ENCODE measurements at places on chromosomes 5 and 9.

GRCh38 chr9:134187891-134188385 lies 23.6 kb upstream of the RNU6ATAC start:
- no peak for DNase-seq

DNA sequence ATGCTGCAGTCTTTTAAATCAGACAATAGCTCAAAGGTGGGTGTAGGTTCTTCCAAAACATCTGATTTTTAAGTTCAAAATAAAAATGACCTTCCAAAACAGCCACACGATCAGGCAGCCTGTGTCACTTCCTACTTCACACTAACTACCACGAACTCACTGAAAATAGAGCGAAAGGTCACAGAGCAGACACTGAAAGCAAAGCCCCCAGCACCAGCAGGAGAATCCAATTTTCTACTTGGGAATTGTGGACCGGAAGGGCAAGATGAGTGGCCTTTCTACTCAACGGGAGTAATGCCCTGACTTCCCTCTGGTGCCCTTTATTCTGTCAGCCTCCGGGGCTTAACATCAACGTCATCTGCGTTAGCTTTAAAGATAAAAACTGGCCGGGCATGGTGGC lies 107.8 kb upstream of the FAM120A start:
- no peak for DNase-seq

DNA sequence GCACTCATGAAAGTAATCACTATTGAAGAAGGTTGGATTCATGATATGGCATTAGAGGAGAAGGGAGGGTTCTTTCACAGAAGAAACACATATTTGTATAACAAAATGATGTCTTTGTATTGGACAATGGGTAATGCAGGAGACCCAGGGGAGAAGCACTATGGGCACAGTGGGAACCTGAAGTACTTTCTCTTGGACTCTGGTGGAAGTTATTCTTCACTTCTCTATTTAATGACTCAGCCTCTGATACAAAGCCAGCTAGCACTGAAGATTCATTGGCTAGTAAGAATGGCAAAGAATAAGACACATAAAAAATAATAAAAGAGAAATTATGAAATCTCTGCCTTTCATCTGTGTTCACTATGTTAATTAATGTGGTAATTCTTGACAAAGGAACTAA lies 149.9 kb upstream of the PRR16 start:
- DNase-seq = no peak

- DNase-seq = no peak
These were observed 7.1 kb upstream of the PCA3 start for GRCh38 chr9:76756941-76757673.

- DNase-seq = no peak
These were observed 481.3 kb downstream of the ZSWIM6 start for GRCh38 chr5:61813361-61813760.

GRCh38 chr5:14735944-14736343 lies 71.4 kb downstream of the OTULIN start:
- no peak for DNase-seq

- DNase-seq = no peak
These were observed 4.8 kb upstream of the IFNA8 start for GRCh38 chr9:21404146-21404545.

- no peak for DNase-seq
These were observed 25.2 kb upstream of the MAP1B start for GRCh38 chr5:72082048-72082447.

DNA sequence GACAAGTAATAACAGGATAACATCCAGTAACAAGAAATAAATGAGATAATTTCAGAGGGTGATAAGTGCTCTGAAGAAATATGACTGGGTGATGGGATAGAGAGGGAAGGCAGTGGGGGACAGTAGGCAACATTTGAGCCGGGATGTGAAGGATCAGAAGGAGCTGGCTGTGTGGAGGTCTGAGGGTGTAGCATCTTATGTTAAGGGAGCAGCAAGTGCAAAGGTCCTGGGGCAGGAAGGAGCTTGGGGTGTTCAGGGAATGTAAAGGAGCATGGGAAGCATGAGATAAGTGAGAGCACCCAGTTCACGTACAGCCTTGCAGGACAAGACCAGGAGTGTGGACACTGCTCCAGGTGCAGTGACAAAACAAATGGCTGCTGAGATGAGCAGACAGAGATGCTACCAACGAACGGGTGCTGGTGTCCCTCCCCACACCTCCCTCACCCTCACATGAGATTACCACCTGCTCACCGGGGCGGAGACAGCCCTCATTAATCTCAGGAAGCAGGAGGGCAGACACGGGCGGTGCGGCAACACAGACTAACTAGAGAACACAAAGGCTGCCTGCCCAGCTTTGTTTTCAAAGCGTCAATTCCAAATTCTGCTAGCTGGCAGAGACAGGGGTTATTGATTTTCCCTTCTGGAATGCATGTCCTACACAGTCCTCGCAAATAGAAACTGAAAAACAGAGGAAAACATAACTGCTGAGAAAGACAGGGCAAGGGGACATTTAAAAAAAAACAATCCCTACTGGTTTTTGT lies 298.1 kb upstream of the PANK3 start:
- DNase-seq = no peak

GRCh38 chr9:108484468-108484867 lies 371.3 kb downstream of the ACTL7B start:
- no peak for DNase-seq

- DNase-seq = no peak
These were observed 976.4 kb upstream of the CDH9 start for GRCh38 chr5:28014779-28015178.

DNA sequence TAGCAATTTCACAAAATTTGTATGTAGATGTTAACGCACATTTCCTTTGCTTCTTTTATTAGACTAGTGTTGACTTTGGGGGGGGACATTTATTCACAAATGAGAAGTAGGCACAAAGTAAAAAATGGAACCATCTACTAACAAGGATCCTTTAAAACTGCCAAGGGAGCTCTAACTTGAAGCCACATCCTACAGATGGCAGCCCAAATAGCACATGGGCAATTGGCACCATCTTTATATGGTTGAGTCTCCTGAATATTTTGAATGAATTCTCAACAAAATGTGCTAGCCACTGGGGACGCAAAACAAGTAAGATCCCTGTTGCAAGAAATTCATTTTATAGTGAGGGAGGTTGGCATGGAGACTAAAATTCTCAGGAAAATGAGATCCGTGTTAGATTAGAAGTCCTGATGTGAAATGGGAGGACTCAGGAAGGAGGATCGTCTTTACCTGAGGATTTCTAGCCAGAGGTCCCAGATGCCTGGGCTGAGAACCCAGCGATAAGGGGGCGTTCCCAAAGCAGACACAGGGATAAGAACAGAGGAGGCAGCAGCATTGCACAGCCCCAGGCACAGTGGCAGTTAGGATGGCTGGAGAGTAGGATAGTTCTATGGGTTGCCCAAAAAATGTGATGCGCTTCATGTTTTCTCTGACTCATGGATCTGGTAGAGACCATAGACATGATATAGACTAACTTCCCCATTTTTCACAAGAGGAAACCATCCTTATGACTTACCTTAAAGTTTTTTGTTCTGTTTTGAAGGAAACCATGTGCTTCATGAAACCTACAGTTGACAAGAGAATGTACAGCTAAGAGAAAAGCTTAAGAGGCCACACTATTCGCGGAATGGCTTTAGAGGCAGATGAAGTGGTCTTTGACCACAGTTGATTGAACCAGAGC lies 37.4 kb downstream of the C9orf152 start:
- DNase-seq = no peak

DNA sequence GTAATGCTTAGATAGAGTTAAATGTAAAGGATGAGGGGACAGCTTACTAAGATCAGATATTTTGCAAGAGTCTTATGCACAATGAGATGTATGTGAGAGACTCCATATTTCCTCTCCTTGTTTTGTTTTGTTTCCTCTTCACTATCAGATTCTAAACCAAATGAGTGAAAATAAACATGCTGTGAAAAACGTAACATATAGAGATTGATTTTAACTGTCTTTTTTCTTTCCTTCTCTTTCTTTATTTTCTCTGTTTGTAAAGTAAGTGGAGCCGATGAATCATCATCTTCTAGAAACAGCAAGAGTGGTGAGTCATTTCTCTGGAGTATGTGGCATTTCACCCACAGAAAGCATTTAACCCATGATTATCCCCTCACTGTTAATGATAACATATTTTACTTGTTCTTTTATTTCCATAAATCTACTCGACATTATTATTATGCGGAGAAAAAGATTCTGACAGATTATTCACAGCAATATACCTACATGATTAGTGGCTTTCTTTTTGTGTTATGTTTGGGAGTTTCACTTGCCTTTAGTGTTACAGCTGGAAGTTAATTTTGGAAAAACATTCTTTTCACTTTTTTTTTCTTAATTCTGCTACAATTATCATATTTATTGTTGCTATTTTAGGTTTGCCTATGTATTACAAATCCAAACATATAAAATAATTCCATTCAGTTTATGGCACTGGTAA lies 2.1 kb upstream of the ANXA1 start:
- DNase-seq = no peak

DNA sequence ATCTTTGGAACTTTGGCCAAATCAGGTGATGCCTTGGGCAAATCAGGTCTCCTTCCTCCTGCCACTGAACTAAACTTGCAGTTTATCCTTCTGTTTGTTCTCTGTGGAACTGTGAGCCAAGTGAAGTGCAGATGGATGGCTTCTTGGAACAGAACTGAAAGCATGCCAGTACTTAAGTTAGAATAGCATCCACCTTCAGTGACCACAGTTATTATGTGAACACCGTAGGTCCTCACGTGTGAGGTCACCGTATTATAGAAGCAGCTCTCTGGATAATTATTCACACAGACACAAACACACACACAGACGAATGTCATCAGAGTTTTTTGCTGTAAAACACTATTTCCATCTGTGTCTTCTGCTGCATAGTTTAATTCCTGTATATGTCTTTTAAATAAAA lies 162.6 kb downstream of the EFNA5 start:
- no peak for DNase-seq

- DNase-seq = peak; percentile 30
These were observed at the start of gene F2R for GRCh38 chr5:76715736-76716455. F2R (plus strand) TSS chr5:76716126; CDS start chr5:76716308, 182 bp downstream.

GRCh38 chr5:172421020-172421419 lies 33.3 kb downstream of the SH3PXD2B start:
- DNase-seq = no peak

DNA sequence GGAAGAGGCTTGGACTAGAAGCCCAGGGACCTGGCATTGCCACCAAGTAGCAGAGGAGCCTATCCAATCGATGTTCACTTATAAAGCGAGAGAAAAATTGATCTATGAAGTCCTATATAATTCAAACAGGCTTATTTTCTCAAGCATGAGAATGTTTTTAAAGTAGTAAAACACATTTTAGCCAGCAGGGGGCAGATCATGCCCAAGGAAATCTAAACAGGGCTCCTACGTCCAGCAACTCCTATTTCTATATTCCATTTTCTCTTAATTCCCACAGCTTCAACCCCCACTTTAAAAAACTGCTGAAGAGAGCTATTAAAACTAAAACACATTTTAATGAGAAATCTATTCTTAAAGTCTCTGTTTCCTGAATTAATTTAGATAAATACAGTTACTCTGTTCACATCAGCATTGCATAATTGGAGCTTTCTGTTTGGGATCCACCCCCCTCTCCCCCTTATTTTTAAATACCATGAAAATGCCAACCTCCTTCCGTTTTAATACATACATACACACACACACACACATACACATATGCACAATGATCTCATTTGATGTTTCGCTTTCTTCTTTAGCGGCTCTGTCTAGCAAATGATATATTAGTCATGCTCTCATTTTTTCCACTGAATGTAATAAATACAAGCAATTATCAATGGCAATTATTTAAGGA lies 144.9 kb downstream of the MYO10 start:
- no peak for DNase-seq

- no peak for DNase-seq
These were observed at the start of gene TRPM6 for GRCh38 chr9:74887041-74887980. TRPM6 (minus strand) TSS chr9:74887921; CDS start chr9:74887856, 65 bp downstream.

DNA sequence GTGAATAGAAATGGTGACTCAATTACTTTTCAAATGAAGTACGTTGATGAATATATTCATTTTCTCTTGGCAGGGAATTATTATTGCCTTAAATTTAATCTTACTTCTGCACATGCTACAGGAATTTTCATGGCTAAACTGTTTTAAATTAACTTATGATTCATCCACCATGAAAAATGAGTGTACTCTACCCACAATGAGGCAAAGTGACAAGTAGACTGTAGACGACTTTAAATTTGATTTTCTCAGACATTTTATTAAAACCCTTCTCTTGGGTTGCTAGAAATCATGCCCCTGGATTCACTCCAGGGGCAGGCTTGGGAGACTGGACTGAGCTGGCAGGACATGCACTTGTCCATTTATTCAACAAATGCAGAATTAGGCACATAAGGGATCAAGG lies 23.5 kb upstream of the ERAP2 start:
- DNase-seq = no peak

- no peak for DNase-seq
These were observed 47.4 kb downstream of the FNBP1 start for GRCh38 chr9:129995409-129996160.

DNA sequence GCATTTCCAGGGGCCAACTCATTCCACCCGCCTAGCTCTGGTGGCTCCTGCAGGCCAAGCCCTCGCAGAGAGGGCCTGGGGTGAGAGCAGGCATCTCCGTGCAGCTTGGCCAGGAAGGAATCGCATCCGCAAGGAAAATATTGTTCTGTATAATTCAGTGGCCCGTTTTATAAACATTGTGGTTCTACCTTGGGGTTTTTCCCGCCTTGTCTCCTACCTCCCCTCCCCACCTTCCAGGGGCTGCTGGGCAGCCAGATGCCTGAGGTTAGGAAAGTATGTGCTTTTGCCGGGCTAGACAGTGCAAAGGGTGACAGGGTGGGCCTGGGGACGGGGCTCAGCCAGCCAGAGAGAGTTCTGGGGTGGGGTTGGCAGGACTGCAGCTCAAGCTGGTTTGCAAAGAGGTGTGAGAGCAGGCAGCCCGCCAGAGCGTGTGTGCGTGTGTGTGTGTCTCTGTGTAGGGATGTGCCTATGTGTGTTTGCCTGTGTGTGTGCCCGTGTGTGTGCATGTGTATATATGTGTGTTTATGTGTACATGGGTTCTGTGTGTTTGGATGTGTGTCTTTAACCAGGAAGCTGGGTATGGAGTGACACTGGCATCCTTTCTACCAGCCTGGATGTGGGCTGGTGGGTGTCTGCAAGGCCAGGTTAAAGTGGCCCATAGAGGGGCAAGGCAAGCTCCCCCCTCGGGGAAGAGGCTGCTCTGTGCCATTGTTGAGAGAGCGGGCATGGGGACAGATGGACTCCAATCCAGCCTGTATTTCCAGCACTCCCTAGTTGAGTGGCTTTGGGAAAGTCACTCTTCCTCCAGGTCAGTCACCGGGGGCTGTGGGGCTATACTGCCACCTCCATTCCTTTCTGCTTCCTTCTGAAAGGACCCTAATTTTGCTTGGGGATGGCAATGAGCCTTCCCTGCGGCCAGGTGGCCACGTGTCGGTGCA lies 10.6 kb upstream of the SLC2A6 start:
- no peak for DNase-seq

- DNase-seq = no peak
These were observed 84.1 kb downstream of the PPP2R2B start for GRCh38 chr5:146794326-146795029.

DNA sequence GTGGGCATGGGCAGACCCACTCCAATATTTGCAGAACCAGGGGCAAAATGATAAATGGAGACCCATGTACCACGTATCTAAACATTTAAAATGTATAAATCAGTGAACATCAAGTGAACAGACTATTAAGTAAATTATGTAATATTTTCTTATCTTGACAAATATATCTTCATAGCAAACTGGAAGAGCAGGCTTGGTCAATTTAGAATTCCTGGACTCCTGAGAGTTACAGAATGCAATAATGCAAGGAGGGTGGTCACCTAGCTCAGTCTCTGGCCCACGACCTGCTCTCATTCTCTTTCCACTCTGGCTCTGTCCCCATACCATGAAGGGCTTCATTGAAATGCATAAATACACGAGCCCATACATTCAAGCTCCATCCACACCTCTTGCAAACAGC lies 398.0 kb downstream of the ENC1 start:
- no peak for DNase-seq

- no peak for DNase-seq
These were observed 542.1 kb upstream of the ARRDC3 start for GRCh38 chr5:91925249-91925648.

Measured in effector memory CD4-positive, alpha-beta T cell (primary cell).